NCI-H526 (cell line): ENCODE measurements at places on chromosomes 1 and 21.

DNA sequence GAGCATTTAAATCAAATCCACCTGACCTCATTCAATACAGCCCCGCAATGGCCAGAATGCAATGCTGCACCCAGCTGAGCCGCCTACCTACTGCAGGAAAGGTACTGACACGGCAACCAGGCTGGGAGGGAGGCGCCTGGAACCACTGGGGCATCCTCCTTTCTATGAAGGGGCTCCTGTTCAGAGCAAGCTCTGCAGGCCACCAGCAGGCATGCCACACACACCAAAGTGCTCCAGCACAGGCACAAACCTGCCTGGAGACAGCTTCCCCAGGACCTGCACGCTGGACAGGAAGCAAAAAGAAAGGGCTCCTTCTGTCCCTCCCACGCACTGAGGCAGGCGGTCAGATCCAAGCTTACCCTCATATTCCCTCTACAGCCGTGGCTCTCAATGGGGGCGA is 21.2 kb downstream of the CTNNBIP1 start:
- no peak for DNase-seq

- DNase-seq: no peak
Measured at GRCh38 chr21:37226041-37226920, 40.9 kb downstream of the VPS26C start.

DNA sequence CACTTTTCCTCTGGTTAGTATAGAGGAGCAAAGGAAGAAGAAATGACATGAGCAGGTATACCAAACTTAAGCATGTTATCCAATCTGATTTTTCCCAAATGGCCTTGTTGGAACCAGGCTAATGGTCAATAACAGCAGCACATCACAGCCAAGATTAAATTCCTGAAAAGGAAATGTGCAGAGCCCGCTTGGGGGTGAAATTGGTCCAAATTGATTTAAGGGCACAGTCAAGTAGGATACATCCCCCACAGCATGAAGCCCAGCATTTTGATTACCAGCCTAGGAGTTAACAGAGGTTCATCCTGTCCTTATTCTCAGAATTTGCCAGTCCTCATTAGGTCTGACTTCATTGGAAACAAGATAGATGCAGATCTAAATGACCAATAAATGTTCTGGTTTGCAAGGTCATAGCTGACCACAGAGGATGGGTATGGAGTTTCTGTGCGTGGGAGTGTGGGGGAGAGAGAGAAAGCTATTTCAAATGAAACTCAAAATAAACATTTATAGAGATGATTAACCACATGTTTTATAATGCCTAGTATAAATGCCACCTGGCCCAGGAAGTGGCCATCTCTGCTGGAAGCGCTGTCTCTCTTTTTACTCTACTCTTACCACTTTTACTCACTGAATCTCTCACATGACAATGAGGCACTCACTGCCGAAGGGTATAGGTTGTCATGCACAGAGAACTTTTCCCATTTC is 38.7 kb downstream of the RGS5 start:
- no peak for DNase-seq

GRCh38 chr1:181809991-181810545 is 251.4 kb downstream of the ZNF648 start:
- DNase-seq: no peak
